Stimulated activated naive CD4-positive, alpha-beta T cell treated with Interleukin-2 at 50 U/mL for 16 hours (primary cell): ENCODE measurements at places on chromosomes 2 and 18.

DNA sequence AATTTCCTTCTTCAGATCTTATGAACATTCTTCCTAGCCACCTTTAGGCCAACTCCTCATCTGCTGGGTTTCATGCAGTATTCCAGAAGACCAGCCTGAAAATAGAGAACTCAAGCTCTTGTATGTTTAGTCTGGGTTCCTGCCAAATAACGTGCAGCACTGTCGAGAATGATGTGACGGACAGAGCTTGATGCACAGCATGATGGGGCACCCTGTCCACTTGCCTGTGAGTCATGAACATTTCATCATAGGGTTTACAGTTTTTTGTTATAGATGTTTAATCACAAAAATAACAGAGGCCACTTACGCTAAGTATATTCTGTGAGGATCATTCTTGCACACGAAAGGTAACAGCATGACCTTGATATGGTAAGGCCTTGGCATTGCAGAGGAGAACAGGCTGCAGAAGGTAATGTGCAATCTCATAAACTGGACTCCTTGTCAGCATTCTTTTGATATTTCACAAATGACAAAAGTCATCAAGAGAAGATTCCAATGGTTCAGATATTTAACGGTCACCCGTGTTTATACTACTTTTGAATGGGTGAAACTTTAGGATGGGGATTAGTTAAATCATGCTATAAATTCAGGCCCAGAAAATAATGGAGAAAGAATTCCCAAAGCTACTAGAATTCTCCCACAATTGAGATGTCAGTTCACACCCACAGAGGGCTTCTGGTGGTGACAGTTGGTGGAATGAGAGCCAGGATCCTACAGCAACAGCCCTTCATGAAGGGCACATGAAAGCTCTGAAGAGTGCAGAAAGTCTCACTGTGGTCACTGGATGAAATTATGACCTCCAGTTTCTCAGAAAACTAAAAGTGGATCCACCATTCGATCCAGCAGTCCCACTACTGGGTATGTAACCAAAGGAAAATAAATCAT lies 396.1 kb upstream of the RAB12 start:
- DNase-seq, result no peak

GRCh38 chr2:180319586-180320405 lies 312.7 kb upstream of the CWC22 start:
- DNase-seq, result no peak

GRCh38 chr2:97704989-97705388 lies 8.4 kb upstream of the ZAP70 start:
- no peak for DNase-seq

DNA sequence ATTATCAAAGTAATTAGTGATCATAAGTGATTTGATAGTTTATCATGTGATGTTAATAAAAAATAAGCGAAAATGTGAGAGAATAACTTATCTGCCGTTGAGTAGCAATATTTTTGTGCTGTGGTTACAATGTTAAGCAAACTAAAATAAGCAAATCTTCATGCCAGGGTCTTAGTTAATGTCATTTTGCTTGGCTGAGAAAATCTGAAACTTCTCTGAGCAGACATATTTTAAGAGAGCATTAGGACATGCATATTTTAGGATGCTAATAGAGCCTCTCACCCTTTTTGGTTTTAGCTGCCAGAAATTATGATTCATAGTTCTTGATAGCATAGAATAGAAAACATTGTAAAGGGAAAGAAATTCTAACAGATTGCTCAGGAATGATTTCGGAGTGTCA lies 233.5 kb upstream of the ZEB2 start:
- no peak for DNase-seq

- DNase-seq, result no peak
These were observed 137.2 kb downstream of the CNTNAP5 start for GRCh38 chr2:124162256-124162655.

DNA sequence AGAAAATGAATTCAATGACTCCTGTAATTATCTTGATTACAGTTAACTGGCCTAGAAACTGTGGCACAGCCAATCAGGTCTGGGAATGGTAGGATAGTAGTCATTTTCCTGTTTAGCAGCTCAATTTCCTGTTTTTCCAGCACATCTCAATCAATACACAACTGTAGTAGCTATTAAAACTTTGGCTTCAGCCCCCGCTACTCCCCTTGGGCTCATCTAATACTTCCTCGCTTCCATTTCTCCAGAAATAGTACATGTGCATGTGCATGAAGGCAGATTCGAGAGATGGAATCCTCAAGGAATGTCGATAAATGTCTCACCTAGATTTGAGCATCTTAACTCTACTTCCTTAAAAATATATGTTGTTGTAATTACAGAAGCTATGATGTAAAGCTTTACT lies 9.7 kb downstream of the COBLL1 start:
- DNase-seq, result no peak

DNA sequence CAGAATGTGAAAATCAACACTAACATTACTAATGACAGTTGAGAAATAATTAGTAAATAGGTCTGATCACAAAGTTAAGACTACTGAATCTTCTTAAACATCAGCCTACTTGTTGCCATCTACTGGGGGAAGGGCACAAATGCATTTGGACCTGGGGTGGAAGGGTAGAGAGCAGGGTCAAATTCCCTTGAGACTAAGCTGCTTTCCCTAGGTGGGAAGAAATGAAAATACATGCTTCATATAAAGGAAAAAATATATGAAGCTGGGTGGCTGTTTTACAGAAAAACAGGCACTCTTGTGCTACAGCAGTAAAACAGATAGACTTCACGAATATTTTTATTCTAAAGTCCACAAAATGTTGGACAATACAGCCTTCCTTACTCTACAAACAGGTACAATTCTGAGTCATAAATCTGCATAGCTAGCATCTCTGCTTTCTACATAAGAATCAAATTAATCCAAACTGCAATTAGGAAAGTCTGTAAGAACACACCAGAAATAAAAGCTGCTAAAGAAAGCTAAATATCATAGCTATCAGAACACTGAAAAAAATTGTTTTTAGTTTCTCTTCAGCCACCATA lies 10.9 kb downstream of the TRIP12 start:
- no peak for DNase-seq

- no peak for DNase-seq
These were observed 94.0 kb downstream of the AQP4 start for GRCh38 chr18:26771524-26771923.

DNA sequence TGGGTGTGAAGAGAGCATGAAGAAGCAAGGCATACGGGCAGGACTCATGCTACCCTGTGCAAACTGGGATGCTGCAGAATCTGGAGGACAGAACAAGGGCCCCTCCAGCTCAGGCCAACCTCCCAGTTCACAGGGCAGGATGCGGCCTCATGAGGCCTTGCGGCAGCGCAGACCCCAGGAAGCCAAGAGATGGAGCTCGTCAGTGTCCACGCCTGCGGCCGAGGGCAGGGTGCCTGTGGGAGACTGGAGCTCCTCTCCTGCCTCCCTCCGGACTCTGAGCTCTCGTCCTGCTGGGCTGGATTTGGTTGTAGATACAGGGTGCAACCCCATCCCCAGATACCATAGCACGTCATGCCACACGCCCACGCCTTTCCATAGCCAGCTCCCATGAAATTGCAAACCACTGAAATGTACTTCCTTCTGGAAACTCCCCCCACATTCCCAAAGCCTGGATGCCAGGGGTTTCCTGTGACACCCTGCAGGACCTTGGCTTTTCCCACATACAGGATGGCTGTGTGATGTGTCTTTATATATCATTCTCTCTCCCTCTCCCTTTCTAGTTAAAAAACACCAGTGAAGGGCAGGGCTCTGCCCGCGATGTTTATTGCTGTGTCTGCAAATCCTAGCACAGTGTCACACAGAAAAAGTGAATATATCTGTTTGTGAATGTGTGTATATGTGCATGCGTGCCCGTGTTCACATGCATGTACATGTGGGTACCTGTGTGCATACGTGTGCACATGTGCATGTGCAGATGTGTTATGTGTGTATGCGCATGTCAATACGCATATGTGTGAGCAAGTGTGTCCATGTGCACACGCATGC lies 12.3 kb upstream of the SNTG2 start:
- DNase-seq, result no peak

DNA sequence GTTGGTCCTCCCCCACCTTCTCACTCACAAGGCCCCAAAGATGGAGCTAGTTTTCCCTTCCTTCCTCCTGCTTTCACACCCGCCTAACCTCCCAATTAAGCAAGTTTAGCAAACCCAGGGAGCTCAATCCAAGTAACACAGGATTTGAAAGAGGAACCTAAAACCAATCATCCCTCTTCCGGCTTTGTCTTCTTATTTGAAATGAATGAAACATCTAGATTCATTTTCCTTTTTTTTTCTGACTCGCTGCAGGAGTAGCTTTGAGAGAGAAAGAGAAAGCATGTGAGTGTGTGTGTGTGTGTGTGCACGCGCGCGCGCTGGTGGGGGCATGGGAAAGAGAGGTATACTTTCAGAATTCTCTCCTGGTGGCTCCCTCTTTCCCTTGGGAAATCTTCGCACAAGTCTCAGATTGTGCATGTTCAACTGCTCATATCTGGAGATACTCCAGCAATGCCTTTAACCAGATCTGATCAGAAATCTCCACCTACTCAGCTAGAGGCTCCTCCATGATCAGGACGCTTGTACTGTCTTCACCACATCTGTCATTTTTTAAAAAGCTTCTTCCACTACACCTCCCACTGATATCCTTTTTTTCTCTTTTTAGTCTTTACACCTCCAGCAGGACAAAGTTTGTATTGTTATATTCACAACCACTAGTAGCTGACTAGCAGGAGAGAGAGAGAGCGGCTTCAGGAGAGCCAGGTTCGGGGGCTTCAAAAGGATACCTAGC lies 1.7 kb downstream of the SLC8A1 start:
- no peak for DNase-seq

GRCh38 chr2:237691029-237691907 lies 63.9 kb downstream of the LRRFIP1 start:
- DNase-seq, result no peak
